ENCODE measurements at places on chromosomes 5 and 9. TPM values are rescaled to one million over a fixed set of nuclear protein-coding genes. Genes with fewer than 3 reads are reported as not detected.

GRCh38 chr5:57642066-57642465 lies 159.5 kb upstream of the ACTBL2 start:
- no peak for DNase-seq

DNA sequence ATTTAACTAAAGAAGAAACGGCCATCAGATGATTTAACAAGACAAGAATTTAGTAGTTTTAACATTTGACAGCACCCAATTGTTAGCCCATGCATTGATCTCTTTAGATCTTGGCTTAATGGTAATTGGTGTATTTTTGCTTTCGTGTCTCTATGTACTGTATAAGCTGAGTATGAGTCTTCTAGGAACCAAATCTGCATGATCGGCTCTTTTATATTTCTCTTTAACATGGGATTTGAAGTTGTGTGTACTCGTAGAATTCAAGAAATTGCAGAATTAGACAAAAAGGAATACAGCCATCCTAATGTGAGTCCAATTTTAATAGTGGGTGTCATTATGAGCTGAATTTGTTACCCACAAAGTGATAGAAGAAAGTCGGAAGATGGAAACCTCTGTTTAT lies 438.9 kb upstream of the WWC1 start:
- DNase-seq = no peak

DNA sequence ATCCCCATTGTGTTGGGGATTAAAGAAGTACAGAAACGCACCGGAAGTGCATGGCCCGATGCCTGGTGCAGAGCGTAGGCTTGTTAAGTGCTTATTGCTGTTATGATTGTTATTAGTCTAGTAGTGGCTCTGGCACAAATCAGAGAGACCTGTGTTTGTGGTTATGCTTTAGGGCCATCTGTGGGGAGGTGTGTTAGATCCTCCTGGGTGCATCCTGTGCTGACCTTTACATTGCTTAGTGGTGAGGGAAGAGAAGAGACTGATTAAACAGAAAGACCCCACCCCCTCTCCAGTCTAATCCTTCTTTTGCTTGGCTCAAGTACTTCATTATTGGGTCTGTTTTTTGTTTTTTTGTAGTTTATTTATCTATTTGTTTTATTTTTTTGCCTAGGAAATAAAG lies 112.7 kb upstream of the SPRY4 start:
- no peak for DNase-seq

- no peak for DNase-seq
Observed at GRCh38 chr5:53814819-53815218, 254.4 kb downstream of the NDUFS4 start.

GRCh38 chr9:129258823-129259301 lies 80.8 kb upstream of the IER5L start:
- DNase-seq = peak; percentile 41

DNA sequence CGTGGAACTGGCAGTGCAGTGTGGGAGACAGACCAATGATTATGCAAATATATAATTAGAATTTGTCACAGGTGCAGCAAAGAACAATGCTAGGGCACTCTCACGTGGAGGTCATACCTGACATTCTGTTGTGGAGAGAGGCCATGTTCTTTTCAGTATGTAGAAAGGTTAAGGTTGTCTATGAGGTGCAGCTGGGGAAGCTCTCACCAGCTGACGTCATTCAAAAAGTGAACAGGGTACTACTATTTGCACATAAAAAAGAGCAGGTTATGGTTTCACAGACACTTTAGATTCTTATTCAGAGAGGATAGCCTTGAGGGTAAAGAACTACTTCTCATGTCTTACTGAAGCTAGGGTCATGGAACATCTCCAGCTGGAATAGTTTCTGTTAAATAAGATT lies 19.1 kb downstream of the SH3GL2 start:
- no peak for DNase-seq

SLC34A3 gene
- not detected for total RNA-seq

FAXDC2 gene
- 26.1 TPM for total RNA-seq

INSL6 gene
- not detected for total RNA-seq

MSX2 gene
- total RNA-seq = 1.9 TPM

GRCh38 chr5:119341452-119342349 lies 14.1 kb upstream of the TNFAIP8 start:
- no peak for DNase-seq

OR1Q1 gene
- total RNA-seq = not detected

GRCh38 chr9:129026442-129027223 lies 1.5 kb downstream of the SH3GLB2 start:
- DNase-seq = no peak

- no peak for DNase-seq
Observed at GRCh38 chr5:45694971-45695803, 993 bp downstream of the HCN1 start.

GRCh38 chr5:180469866-180470265 lies 24.3 kb upstream of the CNOT6 start:
- no peak for DNase-seq

DNA sequence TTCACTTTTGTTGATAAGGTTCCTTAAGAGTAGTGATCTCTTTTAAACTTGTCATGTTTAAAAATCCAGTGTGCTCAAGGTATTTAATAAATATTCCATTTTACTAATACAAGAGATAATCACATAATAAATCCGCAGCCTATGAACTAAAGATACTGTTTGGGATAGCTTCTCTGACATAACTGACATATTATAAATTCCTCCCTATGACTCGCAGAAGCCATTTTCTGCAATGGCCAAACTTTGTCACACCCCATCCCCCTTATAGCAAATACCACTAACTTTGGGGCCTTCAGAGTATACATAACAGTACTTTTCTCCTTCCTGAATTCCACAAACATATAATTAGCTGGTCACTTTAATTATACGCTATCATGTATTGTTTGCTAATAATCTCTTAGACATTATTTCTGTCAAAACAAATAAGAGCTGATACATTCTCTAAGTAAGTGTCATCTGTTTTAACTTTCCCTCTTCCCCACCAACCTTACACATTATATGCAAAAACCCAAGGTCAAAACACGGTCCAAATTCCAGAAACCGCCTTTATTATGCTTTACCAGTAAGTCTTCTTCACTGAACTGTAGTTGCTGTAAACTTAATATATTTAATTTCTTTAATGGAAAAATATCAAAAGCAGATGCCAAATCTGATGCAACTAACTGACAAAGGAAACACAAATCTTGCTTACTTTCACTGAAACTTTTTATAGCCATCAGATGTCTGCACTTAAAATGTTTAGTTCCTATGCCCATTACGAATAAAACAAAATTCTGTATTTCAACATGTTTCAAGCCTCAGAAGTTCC lies 971 bp downstream of the TMEM267 start:
- no peak for DNase-seq

GRCh38 chr5:60277941-60278340 lies 384.4 kb upstream of the PDE4D start:
- no peak for DNase-seq

SLC35D2 gene
- total RNA-seq = 16.0 TPM

PCDHA11 gene
- total RNA-seq = not detected

OR2V2 gene
- total RNA-seq = not detected

FRRS1L gene
- 2.2 TPM for total RNA-seq

GRCh38 chr5:79456890-79457583 lies 56.9 kb downstream of the HOMER1 start:
- DNase-seq = no peak

- no peak for DNase-seq
Observed at GRCh38 chr9:1839909-1840308, 175.2 kb upstream of the SMARCA2 start.

GRCh38 chr5:160605266-160605665 lies 183.6 kb downstream of the PTTG1 start:
- DNase-seq = no peak

DNA sequence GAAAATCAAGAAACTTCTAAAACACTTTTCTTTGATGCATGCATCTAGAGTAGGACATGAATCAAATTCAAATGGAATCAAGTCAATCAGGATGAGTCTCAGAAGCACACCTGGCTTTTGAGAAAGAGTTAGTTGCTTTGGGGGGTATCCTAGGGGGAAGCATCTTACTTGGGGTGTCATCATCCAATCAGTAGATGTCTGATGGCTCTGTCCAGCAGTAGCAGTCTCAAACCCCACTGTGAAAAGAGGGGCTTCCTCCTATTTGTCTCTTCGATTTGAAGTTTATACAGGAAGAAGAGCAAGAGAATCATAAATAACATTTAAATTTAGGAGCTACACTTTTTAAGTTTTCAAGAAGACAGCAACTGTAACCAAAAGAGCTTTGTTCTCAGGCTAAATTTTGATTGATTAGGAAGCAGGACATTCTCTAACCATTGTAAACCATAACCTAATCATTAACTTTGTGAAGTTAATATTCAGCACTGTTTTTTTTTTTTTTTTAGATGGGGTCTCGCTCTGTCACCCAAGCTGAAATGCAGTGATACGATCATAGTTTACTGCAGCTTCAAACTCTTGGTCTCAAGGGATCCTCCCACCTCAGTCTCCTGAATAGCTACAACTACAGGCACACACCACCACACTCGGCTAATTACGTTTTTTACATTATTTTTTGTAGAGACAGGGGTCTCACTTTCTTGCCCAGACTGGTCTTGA lies 614.7 kb downstream of the CSNK1G3 start:
- DNase-seq = no peak

PLPP7 gene
- 127 TPM for total RNA-seq

- DNase-seq = no peak
Observed at GRCh38 chr9:80791836-80792235, 897.5 kb downstream of the TLE1 start.

C6 gene
- total RNA-seq = 44.6 TPM

GABRP gene
- not detected for total RNA-seq

SMIM33 gene
- total RNA-seq = not detected

- DNase-seq = no peak
Observed at GRCh38 chr5:134611515-134611914, 21.1 kb downstream of the SAR1B start.

DNA sequence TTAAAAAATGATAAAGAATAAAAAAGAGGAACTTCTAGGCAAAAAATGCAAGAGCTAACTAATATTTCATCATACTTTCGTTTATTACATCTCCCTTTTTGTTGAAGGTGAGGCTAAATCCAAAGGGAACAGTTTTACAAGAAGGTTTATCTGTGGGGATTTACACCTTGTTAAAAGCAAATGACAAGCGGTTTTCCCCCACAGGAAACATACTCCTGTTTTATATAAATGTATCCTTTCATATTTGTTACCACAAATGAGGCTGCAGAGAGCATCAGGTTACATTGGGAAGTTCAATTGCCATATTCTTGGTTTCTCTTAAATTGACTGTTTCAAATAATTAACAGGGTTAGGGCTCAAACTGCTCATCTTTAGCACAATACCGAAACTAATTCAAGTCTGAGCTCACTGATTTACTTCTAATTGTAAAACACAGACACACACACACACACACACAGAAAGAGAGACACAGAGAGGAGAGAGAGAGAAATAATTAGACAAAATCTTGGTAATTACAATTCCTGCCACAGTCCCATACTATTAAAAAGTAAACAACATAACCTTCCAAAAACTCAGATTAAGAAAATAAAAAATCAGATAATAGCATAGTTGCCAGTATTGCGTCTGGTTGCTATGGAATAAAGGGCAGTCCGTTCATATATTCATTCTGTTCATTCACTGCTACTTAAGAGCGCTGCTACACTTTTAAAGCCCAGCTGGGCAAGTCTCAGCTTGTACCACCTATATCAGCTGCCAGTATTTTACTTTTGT lies 17.1 kb downstream of the RFX3 start:
- no peak for DNase-seq

GRCh38 chr5:88956416-88956815 lies 73.4 kb upstream of the MEF2C start:
- no peak for DNase-seq

DNA sequence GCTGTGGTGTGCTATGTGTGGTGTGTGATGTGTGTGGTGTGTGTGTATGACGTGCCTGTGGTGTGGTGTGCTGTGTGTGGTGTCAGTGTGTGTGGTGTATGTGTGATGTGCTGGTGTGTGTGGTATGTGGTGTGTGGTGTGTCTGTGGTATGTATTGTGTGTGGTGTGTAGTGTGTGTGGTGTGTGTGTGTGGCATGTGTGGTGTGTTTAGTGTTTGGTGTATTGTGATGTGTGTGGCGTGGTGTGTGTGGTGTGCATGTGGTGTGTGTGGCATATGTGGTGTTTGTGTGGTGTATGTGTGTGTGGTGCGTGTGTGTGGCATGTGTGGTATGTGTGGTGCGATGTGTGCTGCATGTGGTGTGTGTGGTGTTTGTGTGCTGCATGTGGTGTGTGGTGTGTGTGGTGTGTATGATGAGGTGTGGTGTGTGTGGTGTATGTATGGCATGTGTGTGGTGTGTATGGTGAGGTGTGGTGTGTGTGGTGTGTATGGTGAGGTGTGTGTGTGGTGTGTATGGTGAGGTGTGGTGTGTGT lies 18.3 kb upstream of the RNU6ATAC start:
- no peak for DNase-seq

GRCh38 chr5:169788168-169788567 lies 151.1 kb downstream of the DOCK2 start:
- DNase-seq = no peak

RLN2 gene
- total RNA-seq = not detected

IL4 gene
- total RNA-seq = not detected

DNA sequence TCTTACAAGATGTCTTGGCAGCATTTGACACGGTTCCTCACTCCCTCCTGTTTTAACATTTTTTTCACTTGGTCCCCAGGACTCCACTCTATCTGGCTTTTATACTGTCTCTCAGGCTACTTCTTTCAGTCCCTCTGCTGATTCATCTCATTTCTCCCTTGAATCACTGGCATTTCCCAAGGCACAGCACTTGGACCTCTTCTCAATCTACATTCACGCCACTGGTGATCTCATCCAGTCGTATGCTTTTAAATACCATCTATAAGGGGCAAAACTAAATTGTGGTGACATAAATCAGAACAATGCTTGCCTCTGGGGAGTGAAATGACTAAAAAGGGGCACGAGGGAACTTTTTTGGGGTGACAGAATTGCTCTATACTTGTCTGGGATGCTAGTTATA lies 47.1 kb downstream of the MAPKAP1 start:
- DNase-seq = no peak

ISL1 gene
- not detected for total RNA-seq

GRCh38 chr5:88845081-88845697 lies 37.8 kb downstream of the MEF2C start:
- DNase-seq = no peak

GRCh38 chr5:93395971-93396379 lies 185.0 kb downstream of the NR2F1-AS1 start:
- no peak for DNase-seq

DNA sequence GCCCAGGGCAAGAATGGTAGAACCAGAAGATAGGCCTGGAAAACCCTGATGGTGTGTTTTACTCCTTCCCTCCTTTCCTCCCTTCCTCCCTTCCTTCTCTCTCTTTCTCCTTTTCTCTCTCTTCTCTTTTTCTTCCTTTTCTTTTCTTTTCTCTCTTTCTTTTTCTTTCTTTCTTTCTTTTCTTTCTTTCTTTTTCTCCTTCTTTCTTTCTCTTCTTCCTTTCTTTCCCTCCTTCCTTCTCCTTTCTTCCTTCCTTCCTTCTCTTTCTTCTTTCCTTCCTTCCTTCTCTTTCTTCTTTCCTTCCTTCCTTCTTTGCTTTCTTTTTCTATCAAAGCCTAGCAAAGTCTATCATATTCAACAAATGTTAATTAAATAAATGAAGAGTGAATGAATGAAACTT lies 24.0 kb upstream of the UBE2QL1 start:
- DNase-seq = no peak

GRCh38 chr5:43227655-43228054 lies 35.6 kb downstream of the NIM1K start:
- DNase-seq = no peak

SOWAHA gene
- 0.17 TPM for total RNA-seq

GRCh38 chr9:123482295-123482968 lies 126.4 kb downstream of the CRB2 start:
- no peak for DNase-seq

Measured in left ventricle myocardium superior (tissue), 1 donor.